ENCODE measurements at places on chromosomes 7 and 10.

DNA sequence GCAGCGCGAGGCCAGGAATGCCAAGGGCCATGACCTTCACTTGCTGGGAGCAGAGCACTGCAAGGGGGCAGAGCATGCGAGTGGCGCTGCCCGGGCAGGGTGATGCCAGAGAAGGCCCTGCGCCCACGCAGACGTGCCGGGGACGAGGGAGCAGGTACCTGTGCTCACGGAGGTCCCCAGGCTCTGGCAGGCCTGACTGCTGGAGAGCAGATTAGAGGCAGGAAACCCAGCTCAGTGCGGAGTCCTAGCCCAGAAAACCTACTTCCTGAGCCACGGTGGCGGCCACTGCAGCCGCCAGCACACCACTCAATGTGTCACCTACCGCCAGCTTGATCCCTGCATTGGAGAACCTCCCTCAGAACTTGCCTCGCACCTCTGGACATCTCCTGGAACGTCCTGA is 148.4 kb downstream of the MAD1L1 start:
- no peak for DNase-seq

DNA sequence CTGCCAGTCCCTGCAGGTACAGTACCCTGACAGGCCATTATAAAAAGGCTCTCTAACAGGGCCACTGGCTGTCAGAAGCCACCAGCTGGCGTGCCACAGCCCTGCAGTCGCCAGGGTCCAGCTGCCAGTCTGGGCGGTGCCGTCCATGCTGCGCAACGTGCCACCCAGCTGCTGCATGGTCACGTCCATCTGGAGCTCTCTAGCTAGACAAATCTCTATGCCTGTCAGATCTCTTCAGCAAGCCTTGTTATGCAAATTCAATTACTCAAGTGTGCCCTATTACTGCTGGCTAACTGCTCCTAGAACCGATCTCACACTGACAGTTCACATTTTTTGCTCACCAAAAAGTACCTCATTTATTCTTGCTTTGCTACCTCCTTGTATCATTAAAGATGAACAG is 75.9 kb downstream of the HIBADH start:
- DNase-seq = no peak

DNA sequence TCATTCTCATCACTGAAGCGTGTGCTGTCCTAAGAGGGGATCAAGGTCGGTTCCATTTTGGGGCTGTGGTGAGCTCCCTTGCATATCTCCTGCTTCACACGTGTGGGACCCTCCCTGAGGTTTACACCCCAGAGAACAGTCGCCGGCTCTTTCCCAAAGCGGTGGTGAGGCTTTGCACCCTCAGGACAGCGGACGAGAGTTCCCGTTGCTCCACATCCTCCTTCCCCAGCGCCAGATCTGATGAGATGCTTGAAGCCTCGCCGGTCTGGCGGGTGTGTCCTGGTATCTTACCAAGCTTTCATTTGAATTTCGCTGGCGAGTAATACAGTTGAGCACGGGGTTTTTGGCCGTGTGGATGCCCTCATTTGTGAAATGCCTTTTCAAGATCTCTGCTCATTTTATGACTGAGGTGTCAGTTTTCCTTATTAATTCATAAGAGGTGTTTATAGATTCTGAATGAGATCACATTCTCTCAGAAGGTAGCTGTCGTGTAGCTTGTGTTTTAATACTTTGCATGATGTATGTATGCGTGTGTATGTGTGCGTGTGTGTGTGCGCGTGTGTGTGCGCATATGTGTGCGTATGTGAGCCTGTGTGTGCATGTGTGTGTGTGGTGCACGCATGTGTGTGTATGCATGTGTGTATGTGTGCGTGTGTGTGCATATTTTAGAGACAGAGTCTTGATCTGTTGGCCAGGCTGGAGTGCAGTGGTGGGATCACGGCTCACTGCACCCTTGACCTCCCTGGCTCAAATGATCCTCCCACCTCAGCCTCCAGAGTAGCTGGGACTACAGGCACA is 30.7 kb downstream of the ELFN1 start:
- no peak for DNase-seq

GRCh38 chr7:133796782-133797745 is 330.1 kb upstream of the LRGUK start:
- DNase-seq = no peak

GRCh38 chr7:26348234-26348851 is 56.7 kb downstream of the SNX10 start:
- peak; percentile 37 for DNase-seq

- DNase-seq = no peak
Observed at GRCh38 chr7:158491094-158491493, 96.5 kb downstream of the PTPRN2 start.

DNA sequence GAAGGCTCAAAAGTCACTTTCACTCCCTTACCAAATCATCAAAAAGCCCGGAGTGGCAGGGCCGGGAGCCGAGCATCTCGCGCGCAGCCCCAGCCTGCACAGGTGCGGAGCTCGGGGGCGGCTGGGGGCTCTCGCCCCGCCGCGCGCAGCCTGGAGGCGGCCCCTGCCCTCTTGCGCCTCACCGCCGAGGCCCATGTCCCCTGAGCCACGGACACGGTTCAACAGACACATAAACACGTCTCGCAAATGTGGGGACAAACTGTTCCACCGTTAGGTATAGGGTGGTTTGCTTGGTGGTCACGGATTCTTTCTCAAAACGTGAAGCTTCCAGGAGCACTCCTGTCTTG is 700 bp downstream of the GSAP start:
- no peak for DNase-seq

- DNase-seq = no peak
Observed at GRCh38 chr7:46810986-46811385, 770.9 kb downstream of the TNS3 start.

- no peak for DNase-seq
Observed at GRCh38 chr10:122508021-122508420, 46.7 kb downstream of the HTRA1 start.

- no peak for DNase-seq
Observed at GRCh38 chr7:18770822-18771221, 275.3 kb downstream of the HDAC9 start.

DNA sequence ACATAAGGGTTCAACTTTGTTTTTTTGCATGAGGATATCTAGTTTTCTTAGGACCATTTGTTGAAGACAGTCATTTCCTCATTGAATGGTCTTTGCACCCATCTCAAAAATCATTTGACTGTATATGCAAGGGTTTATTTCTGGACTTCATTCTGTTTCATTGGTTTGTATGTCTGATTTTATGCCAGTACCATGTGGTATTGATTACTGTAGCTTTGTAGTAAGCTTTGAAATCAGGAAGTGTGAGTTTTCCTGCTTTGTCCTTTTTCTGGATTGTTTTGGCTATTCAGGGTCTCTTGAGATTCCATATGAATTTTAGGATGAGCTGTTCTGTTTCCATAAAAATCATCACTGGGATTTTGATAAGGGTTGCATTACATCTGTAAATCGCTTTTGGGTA is 63.9 kb downstream of the SND1 start:
- no peak for DNase-seq

- DNase-seq = no peak
Observed at GRCh38 chr10:116669832-116670644, 49.3 kb downstream of the PNLIPRP2 start.

DNA sequence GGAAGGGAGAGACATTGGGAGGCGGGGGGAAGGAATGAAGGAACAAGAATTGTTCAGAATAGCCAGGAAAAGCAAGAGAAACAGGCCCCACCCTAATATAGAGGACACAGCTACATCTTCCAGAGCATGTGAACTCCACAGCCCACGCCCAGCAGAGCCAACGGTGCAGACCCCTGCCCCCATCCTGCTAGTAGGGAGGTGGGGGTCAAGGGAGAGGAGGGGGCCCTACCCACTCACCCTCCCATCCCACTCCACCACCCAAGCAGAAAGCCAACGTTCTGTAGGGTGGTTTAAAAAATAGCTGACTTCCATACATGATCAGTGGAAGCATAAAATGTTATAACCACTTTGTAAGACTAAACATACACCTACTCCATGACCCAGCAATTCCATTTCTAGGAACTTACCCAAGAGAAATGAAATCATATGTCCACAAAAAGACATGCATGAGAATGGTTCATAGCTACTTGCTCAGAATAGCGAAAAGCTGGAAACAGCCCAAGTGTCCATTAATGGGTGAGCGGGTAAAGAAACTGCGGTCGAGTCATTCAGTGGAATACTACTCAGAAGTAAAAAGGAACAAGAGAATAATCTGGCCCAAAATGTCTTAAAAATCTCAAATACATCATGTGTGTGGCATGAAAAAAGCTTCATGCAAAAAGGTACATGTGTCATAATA is 31.8 kb downstream of the CTBP2 start:
- no peak for DNase-seq

DNA sequence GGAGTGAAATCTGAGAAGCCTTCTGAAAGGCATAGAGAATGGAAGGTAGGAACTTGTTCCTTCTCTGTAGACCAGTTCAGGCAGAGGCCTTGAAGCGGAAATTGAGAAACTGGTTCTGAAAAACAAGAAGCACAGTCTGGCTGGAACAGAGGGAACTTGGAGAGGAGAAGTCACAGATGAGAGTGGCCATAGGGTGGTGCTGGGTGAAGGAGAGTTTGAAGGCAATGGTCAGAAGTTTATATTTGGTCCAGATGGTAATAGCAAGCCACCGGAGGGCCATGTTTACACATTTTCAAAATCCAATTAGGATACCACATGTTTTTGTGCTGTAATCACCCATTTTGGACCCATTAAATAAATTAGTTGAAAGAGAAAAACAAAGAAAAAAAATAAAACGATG is 692.5 kb downstream of the INHBA start:
- no peak for DNase-seq

- no peak for DNase-seq
Observed at GRCh38 chr10:4086131-4086898, 301.3 kb upstream of the KLF6 start.

GRCh38 chr10:96764425-96765060 is 44.2 kb upstream of the PIK3AP1 start:
- no peak for DNase-seq

- DNase-seq = no peak
Observed at GRCh38 chr7:98265841-98266271, 13.8 kb upstream of the TECPR1 start.

DNA sequence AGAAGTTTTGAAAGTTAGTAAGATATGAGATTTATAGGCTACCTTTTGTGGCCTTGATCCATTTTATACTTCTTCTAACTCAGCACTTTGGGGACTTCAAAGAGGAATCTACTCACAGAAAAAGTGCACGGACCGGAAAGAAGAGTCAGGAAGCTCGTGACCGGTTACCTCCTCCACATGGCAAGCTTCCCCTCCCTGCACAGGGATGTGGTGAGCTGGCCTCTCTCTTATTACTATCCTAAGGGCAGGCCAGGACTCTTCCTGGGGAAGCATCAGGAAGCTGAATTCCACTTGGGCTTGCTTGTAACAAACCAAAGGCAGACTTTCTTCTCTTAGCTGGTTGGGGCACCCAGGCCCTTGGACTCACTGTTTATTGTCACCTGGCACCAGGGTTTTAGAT is 170.8 kb upstream of the GLI3 start:
- no peak for DNase-seq

GRCh38 chr7:75567948-75568595 is 76.0 kb downstream of the SPDYE5 start:
- no peak for DNase-seq

GRCh38 chr10:48389846-48390557 is 83.5 kb downstream of the MAPK8 start:
- DNase-seq = no peak

DNA sequence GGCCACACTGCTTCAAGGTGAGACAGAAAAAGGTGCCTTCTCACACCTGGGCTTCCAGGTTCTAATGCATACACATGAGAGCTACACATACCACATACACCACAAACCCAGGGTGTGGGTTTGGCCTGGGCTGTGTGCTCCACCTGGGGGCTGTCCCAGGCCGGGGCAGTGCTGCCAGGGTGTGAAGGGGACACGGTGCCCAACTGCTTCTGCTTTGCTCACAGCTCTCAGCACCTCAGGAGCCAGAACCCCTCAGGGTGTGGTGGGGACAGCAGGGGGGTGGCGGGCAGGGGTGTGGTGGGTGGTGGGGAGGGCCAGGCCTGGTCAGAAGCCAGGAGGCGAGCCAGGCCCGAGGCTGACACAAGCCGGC is 51.1 kb downstream of the TMEM209 start:
- peak; percentile 35 for DNase-seq

GRCh38 chr7:42677751-42678699 is 233.8 kb downstream of the C7orf25 start:
- no peak for DNase-seq

DNA sequence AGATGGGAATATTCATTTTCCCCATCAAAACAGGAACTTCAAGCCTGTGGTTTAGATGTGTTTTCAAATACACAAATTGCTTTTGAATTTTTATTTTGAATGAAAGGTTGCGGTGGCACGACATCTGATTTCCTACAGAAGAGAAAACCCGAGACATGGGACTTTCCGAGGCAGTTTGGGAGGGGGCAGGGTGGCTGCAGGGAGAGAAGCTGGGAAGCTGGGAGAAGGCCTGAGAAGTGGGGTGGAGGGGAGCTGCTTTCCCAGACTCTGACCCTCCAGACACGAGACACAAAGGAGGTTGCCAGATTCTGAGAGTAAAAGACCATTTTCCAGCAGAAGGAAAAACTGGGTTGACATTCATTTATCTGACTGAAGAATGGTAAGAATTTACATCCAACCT is 19.6 kb downstream of the TMEM176A start:
- no peak for DNase-seq

- DNase-seq = no peak
Observed at GRCh38 chr7:95334447-95334846, 10.1 kb upstream of the PON1 start.

DNA sequence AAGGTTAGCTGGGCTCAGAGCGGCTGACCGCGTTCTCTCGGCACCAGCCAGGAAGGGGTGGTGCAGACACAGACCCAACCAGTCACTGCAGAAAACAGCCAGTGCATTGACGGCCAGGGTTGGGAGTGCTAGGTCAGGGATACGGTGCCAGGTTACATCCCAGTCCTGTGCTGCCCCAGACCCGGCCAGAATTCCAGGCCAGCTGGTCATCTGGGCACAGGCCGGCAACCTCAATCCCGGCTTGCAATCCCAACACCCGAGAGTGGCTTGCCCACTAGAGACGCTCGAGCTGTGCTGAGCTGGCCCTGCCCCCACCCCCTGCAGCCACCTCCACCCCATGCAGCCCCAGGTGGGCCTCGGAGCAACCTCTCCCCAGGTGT is 3.8 kb downstream of the PRAP1 start:
- DNase-seq = no peak

DNA sequence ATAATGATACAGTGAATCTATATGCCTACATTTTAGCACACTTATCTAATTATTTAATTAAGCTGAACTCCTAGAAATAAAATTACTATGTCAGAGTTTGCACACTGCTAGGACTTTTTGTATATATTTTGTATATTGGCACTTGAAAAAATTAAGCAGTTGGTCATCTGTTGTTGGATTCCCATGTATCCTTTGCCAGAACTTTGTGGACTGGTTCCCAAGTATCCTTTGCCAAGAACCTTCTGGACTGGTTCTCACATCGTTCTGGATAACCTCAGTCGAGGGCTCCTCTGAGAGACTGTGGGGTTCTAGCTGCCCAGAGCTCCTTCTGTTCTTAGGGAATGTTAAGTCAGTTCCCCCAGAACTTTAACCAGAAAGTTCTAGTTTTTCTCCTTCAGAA is 108.8 kb upstream of the IFRD1 start:
- DNase-seq = no peak

All from Calu3 (cell line).